Panc1 (cell line): ENCODE measurements at places on chromosomes 2 and 18. TPM values are rescaled to one million over a fixed set of nuclear protein-coding genes. Genes with fewer than 3 reads are reported as not detected.

GRCh38 chr2:212109792-212110680 is 428.6 kb downstream of the ERBB4 start:
- DNase-seq = no peak

The R3HDM1 gene
- total RNA-seq = 62.6 TPM

The VWC2L gene
- not detected for total RNA-seq

The ABCG5 gene
- 0.05 TPM for total RNA-seq

The EPB41L3 gene
- total RNA-seq = 0.36 TPM
